ENCODE measurements at places on chromosomes 16 and 17.

DNA sequence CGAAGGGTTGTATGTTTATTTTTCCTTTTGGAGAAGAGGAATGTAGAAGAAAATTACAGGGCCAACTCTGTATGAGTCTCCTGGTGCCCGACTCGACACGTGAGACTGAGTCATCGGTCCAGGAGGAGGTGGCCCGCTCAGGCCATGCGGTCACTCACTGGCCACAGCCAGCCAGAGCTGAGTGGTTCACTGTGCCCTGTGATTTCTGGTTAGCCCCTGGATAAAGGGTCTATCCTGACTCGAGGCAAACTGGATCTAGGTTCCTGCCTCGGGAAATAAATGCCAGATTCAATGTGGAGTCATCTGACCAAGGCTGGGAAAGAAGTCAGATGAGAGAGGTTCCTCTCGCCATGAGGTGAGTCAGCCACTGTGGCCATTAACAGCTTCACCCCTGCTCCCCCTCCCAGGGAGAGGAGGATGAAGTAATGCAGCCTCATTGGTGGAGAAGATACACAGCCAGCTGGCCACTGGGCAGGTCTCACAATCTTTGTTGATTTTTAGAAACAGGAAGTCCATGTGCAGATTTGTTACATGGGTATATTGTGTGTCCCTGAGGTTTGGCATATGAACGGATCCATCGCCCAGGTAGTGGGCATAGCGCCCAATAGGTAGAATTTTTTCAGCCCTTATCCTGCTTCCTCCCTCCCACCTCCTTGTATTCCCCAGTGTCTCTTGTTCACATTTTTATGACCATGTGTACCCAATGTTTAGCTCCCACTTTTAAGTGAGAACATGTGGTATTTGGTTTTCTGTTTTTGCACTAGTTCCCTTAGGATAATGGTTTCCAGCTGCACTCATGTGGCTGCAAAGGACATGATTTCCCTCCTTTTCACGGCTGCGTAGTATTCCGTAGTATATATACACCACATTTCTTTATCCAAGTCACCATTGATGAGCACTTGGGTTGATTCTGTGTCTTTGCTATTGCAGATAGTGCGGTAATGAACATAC, 21.7 kb upstream of the USP36 start:
- peaks cover 28% of the 10 kb centered on the region for H3K4me1 ChIP-seq
- no peaks in the 10 kb centered on the region for H3K27me3 ChIP-seq
- H3K4me3 ChIP-seq: peak overlapping the region; percentile 0

DNA sequence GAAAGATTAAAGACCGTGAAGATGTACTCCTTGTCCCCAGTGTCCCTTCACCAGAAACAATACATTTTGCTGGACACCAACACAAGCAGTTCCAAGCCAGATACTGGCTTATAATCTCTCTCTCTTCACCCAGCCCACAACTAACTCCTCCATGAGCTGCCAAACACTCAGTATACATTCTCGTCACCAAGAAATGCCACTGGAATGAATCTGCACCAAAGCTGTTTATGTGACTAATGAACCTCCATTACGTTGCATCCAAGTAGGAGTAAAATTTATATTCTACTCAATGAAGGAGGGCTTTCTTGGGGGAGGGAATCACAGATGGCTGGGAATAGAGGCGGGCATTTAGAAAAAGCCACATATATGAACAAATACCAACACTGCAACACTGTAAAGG, 20.9 kb upstream of the SOX9 start:
- no peak overlapping the region for H3K27ac ChIP-seq
- no peaks in the 10 kb centered on the region for H3K4me1 ChIP-seq
- H3K27me3 ChIP-seq: no peaks in the 10 kb centered on the region
- H3K4me3 ChIP-seq: no peak overlapping the region
- DNase-seq: no peak

GRCh38 chr17:67747681-67748235, 30.0 kb downstream of the NOL11 start:
- H3K4me1 ChIP-seq: no peaks in the 10 kb centered on the region
- H3K27ac ChIP-seq: no peak overlapping the region
- peaks cover 54% of the 10 kb centered on the region for H3K36me3 ChIP-seq
- H3K4me3 ChIP-seq: no peak overlapping the region
- no peaks in the 10 kb centered on the region for H3K27me3 ChIP-seq
- DNase-seq: no peak

DNA sequence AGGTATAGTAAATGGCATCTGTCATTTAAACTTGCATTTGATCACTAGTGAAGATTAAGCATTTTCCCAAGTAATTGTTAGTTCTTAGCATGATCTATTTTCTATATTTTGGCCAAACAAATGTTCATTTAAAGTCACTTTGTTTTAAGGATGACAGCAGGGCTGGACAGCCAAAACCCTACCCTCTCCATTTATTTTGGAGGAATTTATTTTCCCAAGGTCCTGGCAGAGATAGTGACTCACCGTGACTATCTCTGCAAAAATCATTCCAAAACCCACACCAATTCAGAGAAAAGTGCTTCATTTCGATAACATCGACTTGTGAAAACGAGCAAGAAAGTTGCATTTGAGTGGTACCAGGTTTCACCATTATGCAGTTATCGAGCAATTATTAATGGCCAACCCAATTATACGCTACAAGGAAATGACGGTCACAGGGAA, 665 bp upstream of the AKAP1 start:
- H3K27ac ChIP-seq: peak overlapping the region; percentile 94
- peak overlapping the region; percentile 98 for H3K4me3 ChIP-seq
- DNase-seq: no peak
- peaks cover 28% of the 10 kb centered on the region for H3K4me1 ChIP-seq
- H3K36me3 ChIP-seq: no peaks in the 10 kb centered on the region

- DNase-seq: no peak
- no peak overlapping the region for H3K27ac ChIP-seq
These were observed 72.8 kb upstream of the ATF7IP2 start for GRCh38 chr16:10312784-10313724.

DNA sequence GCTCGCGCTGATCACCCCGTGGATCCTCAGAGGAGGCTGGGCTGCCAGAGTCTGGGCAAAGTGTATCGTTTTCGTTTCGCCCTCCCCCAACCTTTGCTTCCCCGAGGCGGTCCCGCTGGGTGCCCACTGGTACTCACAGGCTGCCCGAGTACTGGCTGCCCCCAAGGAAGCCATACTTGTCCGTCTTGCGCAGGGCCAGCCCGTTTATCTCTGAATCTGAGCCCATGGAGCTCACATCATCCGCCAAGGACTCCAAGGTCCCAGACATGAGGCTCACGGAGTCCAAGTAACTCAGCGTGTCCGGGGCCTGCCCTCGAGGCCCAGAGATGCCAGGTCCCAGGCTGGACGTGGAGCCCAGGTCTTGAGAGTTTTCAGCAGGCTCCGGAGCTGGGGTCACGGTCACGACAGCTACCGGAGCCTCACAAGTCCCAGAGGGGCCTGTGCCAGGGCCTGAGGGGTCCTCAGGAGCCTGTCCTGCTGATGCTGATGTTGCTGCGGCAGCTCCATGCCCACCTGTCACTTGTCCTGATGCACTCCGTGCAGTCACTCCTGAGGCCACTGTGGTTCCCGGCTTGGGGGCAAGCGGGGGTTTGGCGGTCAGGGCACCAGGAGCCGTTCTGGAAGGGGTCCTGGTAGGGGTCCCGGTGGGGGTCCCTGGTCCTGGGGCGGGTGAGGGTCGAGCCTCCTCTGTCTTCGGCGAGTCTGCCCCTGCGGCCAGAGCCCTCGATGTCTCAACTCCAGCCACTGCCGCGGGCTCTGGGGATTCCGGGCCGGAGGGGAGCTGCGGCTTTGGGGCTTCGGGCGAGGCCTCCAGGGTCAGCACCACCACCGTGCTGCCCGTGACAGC, 980 bp downstream of the TBC1D10B start:
- H3K27me3 ChIP-seq: no peaks in the 10 kb centered on the region
- H3K4me1 ChIP-seq: peaks cover 13% of the 10 kb centered on the region
- H3K36me3 ChIP-seq: peaks cover 14% of the 10 kb centered on the region
- no peak for DNase-seq
- peak overlapping the region; percentile 82 for H3K4me3 ChIP-seq
- H3K27ac ChIP-seq: peak overlapping the region; percentile 58

DNA sequence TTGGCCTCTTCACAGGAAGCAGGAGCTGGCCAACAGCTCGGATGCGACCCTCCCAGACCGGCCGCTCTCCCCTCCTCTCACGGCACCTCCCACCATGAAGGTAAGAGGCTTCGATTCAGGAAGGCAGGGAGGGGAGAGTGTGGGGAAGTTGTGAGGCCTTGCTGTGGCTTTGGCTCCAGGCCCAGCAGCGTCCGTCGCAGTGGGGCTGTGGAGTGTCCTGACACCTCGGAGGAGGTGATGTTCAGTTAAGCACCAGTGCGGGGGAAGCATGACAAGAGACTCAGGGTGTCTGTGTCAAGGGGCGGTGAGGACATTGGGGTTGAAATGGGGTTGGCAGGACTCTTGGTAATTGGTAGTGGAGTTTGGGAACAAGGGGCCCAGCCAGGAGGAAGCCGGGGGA, 109.0 kb downstream of the RAP1GAP2 start:
- no peak for DNase-seq
- no peak overlapping the region for H3K4me3 ChIP-seq
- H3K4me1 ChIP-seq: no peaks in the 10 kb centered on the region
- no peaks in the 10 kb centered on the region for H3K27me3 ChIP-seq
- no peaks in the 10 kb centered on the region for H3K36me3 ChIP-seq
